T follicular helper cell (primary cell): ENCODE measurements at places on chromosomes 12 and 14.

- DNase-seq, result no peak
Observed at GRCh38 chr14:52936437-52936836, 14.4 kb downstream of the FERMT2 start.

DNA sequence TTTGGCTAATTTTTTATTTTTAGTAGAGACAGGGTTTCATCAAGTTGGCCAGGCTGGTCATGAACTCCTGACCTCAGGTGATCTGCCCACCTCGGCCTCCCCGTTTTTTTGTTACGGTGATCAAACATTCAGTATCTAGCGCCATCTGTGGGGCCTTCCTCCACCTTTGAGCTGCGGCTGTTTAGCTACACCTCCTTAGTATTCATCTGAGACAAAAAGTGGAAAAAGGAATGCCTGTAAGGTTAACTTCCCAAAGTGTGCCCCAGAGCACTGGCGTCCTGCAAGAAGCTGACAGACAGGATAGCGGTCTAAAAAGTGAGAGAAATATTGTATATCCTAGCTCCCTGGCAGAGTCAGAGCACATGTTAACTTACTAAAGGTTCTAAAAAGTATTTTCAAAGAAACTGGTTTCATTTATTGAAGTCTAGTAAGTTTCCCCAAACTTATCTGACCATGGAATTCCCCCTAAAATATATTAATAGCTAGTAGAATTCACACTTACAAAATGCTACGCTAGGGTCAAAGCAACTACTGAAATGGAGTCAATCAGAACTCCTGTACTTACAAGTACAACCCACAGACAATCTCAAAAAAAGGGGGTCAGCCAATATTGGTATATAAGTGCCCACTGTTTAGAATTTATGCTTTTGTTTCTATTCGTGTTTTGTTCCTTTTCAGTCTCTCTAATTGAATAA, 59.1 kb downstream of the DUSP16 start:
- DNase-seq, result no peak

DNA sequence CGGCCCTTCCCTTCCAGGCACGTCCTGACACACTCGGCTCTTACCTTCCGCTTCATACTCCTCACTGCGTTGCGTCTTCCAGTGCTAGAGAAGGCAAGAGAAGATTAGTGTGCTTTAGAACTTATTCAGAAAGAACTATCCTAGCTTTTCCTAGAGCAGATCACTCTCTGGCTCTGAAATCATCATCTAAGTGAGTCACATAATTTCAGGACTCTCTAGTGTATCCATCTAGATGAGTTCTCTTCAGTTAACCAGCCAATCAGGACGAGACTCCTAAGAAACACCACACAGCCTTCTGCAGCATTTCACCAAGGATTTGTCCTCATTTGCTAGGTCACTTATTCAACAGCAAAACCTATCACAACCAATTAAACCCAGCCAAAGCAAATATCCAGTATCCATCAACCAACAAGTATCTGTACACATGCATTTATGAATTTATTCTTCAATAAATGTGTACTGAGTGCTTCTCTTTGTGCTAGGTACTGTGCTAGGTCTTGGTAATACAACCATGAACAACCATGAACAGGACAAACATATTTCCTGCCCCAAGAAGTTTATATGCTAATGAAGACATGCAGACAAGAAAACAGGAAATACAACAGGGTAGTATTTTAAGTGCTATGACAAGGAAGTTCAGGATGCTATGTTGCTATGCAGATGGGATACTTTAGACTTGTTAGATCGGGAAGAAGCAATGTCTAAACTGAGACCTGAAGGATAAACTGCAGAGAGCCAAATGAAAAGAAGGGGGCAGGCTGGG, 52.1 kb downstream of the NIN start:
- no peak for DNase-seq

- DNase-seq, result no peak
Observed at GRCh38 chr14:71554959-71555612, 377.1 kb upstream of the RGS6 start.

GRCh38 chr12:32595251-32595650, 83.8 kb upstream of the DNM1L start:
- DNase-seq, result no peak

DNA sequence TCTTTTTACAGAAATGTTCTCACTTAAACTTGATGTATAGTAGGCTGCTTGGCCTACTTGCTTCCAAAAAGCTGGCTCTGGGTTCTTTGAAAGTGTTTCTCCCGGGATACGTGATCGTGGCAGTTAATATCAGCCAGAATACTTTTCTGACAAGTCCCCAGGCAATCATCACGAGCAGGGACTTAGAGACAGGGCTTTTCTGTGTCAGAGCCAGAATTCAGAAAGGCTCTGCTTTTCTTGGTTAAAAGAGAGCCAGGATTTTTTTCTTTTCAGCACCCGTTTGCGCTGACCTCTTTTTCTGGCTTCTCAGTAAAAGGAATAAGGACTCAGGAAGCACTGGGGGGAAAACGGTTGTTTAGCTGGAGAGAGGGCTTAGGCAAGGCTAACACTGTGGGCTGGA, 57.8 kb upstream of the ARHGAP5 start:
- DNase-seq, result no peak

DNA sequence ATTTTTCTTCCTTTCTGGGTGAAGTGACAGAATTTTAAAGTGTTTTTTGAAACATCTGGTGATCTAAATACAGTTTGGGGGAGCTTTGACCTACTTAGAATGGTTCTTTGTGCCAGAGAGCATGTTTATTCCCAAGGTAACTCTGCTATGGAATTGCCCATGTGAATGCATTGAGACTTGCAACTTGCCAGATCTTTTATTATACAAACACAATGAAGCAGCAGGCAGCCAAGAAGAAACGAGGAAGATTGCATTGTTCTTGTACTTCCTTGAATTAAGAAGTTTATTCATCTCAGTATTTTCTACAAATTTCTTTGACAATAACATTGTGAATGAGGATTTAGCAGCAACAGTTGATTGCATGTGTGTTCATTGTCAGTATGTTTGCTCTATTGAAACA, 55.5 kb downstream of the FGD4 start:
- DNase-seq, result no peak

- DNase-seq, result no peak
Observed at GRCh38 chr14:63960926-63961567, 108.2 kb downstream of the SYNE2 start.

GRCh38 chr12:44053549-44054127, 217.8 kb downstream of the TMEM117 start:
- DNase-seq, result no peak
